ENCODE measurements at places on chromosomes 7 and 10.

- no peak for DNase-seq
Observed at GRCh38 chr7:70893422-70893821, 238.5 kb upstream of the GALNT17 start.

DNA sequence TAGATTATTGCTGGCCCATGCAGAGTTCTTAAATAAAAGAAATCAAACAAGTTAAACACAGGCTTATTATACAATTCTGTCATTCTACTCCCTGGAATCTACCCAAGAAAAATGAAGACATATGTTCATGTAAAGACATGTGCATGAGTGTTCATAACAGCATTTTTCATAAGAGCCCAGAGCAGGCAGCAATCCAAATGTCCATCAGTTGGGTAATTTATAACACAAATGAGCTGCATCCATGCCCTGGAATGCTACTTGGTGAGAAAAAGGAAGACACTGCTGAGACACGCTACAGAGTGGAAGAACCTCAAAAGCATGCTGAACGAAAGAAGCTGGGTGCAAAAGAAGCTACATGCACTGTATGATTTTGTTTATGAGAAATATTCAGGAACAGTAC is 342.6 kb downstream of the TCERG1L start:
- DNase-seq, result no peak

DNA sequence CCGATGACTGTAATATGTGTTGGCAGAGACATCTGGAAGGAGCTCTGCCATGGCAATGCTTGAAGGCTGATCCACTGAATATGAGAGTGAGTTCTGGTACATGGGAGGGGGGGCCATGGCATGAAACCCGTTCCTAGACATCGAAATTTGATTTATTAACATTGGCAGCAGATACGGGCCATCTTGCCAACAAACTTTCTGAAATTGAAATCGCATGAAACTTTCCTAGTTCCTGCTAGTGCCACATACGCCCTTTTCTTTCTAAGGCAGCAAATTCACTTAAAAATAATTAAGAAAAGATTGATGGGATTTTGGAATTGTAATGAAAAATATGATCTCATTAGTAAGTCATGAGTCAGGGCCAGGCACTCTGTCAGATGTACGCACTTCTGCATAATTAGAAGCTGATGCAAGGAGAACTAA is 91.8 kb upstream of the KMT2C start:
- no peak for DNase-seq

DNA sequence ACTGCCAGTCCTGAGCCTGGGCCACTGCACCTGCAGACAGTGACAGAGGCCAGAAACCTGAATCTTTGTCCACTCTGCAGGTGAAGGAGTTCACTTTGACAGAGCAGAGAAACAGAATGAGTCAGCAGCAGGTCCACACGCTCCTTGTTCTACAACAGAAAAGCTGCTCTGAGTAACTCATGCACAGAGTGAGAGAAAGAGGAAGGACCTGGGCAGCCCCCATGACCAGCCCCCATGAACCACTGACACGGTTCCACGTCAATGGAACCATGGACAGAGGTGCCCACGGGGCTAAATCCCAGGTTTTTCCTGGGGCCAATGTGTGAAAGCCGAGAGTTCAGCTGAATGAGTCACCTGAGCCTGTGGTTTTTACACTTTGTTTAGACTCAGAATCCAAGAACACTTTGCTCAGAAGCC is 40.8 kb upstream of the CTBP2 start:
- no peak for DNase-seq

DNA sequence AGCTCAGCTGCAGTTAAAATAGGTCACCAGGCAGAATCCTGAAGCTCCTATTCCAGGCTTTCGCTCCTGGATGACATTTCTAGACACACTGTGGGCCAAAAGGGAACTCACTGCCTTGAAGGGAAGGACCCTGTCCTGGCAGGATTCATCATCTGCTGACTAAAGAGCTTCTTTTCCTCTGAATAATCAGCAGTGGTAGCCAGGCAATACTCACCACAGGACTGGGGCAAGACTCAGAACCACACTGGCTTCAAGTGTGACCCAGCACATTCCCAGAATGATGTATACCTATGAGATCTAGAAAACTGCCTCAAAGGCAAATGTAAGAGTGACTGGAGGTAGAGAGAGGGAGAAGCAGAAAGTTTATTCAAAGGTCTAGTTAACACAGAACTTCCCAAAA is 29.5 kb upstream of the EBF3 start:
- no peak for DNase-seq

DNA sequence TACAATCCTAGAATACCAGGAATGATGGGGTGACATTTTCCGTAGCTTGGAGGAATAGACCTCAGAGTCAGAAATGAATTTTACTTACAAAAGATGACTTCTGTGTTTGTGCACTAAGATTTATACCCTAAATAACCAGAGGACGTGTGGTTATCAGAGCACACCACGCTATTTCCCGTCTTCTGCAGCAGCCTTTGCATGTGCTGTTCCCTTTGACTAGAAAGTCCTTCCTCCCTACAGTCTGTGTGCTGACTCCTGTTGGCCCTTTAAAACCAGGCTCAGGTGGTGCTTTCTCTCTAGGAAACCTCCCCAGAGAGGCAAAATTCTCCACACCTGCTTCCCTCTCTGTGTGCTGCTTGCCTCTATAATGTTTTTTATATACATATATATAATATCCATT is 73.3 kb upstream of the SMNDC1 start:
- no peak for DNase-seq

DNA sequence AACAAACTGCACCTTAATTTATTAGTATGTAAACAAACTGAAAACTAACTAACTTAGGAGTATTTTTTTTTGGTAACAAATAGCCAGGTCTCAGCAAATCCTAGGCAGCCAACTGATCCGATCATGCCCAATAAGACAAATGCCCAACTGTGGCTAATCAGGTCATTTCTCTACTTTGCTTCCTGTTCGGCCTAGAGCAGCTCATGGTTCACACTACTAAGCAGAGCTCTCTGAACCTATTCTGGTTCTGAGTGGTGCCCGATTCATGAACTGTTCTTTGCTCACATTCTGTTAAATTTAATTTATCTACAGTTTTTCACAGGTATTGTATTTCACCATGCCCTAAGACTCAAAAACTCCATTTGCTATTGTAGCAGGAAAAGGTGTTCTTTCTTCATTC is 55.1 kb downstream of the CCDC3 start:
- no peak for DNase-seq

DNA sequence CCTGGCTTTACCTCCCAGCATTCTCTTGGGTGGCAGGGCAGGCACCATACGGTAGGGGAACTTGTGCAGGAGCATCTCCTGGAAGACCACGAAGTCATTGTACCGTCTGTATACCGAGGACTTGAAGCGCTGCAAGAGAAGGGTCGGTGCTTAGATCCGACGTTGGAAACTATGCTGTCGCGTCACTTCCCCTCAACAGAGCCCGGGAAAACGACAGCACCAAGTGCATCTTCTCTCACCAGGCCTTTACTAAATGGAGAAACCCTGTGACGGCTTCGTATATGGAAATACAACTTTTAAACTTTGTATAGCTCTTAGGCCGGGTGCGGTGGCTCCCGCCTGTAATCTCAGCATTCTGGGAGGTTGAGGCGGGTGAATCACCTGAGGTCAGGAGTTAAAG is 33.1 kb downstream of the NUDT1 start:
- DNase-seq, result no peak

DNA sequence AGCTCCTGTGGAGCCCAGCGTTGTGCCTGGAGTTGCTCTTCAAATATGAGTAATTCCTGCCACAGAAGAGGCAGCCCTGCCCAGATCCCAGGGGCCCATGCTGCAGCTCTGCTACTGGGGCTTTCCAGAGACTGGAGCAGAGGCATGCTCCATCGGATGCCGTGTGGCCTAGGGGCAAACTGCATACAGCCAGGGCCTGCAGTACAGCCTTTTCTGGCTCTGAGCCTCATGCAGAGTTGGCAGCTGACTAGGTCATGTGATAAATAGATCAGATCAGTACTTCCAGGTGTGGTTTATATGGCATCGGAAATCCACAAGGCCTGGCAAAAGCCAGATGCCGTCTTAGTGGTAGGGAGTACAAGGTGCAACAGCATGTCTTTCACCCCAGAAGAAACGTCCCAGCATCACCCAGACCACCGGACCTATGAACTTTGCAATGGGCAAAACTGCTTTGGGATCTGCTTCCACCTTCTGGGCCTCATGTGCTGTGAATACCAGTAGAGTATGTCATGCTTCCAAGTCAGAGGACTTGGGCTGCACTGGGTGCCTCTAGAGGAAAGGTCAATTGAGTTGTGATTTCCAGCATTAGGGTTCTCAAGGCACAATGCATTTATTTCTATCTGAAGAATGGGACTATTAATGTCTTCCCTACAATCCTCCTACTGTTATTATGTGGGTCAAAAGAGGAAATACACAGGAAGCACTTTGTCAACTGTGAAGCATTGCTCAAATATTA is 250.7 kb upstream of the ZNF32 start:
- no peak for DNase-seq

GRCh38 chr7:93315896-93316295 is 83.7 kb downstream of the VPS50 start:
- no peak for DNase-seq

DNA sequence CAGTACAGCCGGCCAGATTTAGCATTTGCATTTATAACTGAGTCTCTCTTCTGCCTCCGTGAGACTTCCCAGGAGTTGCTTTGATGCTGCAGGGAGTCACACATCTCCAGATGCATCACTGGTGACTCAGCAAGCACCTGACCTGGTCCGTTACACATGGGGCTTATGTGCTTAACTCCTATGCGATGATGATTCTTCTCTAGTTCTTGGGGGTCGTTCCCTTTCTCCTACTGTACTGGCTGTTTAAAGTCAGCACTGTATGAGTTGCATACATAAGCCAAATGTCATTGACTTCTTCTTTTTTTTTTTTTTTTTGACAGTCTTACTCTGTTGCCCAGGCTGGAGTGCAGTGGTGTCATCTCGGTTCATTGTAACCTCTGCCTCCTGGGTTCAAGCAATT is 13.0 kb upstream of the AKR1E2 start:
- no peak for DNase-seq

DNA sequence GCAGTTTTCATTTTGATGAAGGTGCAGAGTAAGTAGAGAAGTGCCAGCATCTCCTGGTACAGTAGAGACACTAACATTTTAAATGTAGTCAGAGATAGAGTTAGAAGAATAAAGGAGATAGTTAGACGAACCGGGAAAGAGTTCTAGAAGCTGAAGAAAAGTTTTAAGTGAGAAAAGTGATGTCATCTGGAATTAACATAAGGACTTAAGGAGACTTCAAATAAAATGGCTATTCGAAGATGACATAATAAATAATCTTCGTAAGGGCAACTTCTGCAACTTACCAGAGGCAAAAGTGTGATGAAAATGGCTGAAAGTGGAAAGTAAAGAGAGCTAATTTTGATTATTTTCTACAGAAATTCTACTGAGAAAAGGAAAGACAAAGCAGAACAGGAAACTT is 20.4 kb downstream of the GNAT3 start:
- DNase-seq, result no peak

DNA sequence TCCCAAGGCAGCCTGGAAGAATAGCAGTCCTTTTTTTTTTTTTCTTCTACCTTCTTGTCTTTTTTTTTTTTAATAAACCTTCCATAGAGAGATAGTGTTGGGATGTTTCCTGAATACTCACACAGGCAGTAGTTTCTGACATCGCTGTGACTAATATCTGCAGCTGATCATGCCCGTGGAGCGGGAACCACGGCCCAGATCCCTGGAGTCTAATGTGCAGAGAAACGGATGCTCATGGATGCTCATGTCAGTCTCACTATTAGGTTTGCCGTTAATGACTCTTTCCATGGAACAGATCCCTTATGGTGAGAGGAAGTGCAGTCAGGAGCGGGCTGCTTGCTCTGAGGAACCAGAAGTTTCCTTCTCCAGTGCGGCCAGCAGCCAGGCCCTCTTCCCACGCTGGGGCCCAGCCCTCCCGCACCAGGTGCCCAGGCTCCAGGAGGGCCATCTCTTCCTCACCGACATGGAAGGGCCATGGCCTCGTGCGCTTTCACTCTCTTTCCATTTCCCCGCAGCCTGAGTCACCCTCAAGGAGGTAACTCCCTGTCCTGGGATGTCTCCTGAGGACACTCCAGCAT is 132.5 kb downstream of the WDR37 start:
- DNase-seq, result no peak

DNA sequence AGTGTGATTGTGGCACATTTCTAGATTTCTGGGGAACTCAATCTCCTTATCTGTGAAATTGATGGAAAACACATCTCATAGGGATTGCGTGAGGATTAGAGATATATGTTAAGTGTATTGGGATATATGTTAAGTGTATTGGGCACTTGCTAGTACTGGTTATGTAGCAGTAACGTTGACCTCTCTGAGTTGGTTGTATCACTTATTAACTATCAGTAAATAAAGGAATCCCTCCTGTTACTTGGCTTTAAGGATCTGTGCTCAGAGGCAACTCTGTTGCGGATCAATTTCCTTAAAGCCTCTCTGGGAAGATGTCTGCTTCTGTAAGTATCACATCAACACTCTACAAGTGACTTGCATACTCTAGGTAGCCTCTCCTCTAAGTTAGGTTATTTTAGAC is 25.2 kb downstream of the GNAI1 start:
- no peak for DNase-seq

DNA sequence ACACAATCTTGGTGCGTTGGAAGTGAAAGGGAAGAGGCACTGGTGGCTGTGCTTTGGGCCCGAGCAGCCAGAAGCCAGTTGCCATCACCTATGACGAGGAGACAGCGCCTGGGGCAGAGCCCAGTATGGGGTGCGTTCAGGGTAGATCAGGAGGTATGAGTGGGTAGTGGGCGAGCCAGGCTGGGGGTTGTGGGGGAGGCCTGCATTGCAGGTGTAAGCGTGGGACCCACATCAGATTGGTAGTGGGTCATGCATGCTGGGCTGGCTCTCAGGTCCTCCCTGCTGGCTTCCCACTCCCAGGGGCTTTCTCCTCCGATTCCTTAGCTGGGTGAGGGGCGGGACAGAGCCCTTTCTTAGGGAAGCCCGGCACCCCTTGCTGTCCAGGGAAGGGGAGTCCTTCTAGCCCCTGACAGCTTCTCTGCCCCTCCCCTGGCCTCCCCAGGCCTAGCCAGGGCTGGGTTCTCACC is 445 bp upstream of the PVRIG start:
- DNase-seq, result no peak

DNA sequence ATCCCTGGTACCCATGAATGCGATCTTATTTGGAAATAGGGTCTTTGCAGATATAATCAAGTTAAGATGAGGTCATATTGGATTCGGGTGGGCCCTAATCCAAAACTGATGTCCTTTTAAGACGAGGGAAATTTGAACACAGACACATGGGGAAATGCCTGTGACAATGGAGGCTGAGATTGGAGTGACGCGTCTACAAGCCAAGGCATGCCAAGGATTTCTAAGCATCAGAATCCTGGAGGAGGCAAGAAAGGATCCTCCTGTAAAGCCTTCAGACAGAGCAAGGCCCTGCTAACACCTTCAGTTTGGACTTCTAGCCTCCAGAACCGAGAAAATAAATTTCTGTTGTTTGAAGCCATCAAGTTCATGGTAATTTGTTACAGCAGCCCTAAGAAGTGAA is 18.5 kb downstream of the PARP12 start:
- DNase-seq, result no peak

GRCh38 chr7:93717217-93717900 is 142.8 kb upstream of the CALCR start:
- DNase-seq, result no peak

GRCh38 chr10:11097686-11098085 is 80.0 kb downstream of the CELF2 start:
- no peak for DNase-seq

- no peak for DNase-seq
Observed at GRCh38 chr7:132333301-132333700, 243.0 kb downstream of the PLXNA4 start.

Data from central memory CD4-positive, alpha-beta T cell (primary cell).